Ascending aorta (tissue), 2 donors: ENCODE measurements at places on chromosomes 1 and 21.

DNA sequence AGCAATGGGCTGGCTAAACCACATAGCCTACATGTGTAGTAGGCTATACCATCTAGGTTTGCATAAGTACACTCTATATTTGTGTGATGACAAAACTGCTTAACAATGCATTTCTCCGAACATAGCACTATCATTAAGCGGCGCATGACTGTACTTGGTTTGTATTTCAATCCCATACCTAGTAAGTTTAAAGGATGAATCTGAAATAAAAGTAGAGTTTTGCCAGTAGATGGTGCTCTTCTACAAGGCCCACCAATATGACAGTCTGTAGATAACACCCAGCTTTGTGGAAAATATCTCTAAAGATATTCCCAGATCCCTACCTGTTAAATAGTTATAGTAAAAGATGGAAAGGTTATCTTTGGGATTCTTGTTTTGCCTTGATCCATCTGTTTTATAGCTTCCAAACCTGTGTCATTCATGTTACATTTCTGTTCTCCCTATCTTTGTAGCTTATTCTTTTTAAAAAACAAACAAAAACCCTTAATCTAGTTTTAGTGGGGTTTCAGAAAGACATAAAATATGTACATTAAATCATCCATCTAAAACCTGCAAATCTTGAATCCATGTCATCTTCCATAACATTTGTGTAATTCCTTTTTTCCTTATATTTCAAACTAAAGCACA, 33.9 kb upstream of the ASPM start:
- no peak for DNase-seq

- no peak for DNase-seq
These were observed 88.4 kb downstream of the GTF2B start for GRCh38 chr1:88802950-88803349.

- DNase-seq: no peak
These were observed 840.6 kb downstream of the BRINP3 start for GRCh38 chr1:189637041-189637440.

GRCh38 chr1:20404466-20404865, 81.5 kb downstream of the CAMK2N1 start:
- DNase-seq: no peak

GRCh38 chr1:50978852-50979781, 9.1 kb downstream of the CDKN2C start:
- no peak for DNase-seq

- DNase-seq: no peak
These were observed 22.8 kb upstream of the STRIP1 start for GRCh38 chr1:110011527-110012041.

DNA sequence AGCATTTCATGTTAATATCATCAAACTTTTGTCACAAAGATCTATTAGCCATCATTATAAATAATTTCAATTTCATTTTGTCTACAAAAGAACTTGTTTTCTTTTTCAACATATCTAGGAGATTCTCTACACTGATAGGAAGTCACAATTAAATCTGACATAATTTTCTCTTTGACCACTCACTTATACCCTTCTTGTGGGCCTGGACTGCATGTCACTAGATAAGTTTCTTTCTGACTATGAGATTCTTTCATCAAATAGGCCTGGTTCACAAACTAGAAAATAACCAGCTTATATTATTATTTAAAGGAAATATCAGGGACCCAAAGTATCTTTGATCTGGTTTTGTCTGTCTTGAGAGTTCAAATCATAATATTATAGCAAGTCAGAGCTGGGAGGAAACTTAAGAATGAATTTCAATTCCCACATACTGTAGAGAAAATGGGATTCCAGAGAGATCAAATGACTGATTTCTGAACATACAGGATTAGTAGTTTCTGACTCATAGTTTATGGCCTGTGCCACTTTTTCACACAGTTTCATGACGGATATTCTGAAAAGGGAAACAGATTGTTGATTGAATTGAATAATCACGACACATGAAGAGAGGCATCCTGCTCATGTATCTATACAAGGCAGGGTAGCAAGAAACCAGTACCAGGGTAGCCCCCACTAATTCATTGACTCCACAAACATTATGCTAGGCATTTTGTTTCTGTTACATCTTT, 355.8 kb downstream of the GPATCH2 start:
- no peak for DNase-seq

GRCh38 chr1:59686170-59686569, 128.6 kb upstream of the HOOK1 start:
- no peak for DNase-seq

GRCh38 chr21:45351061-45351460, 53.9 kb upstream of the COL18A1 start:
- no peak for DNase-seq

GRCh38 chr1:59045636-59046035, 251.3 kb upstream of the FGGY start:
- DNase-seq: no peak

GRCh38 chr1:106688446-106688845, 368.0 kb upstream of the PRMT6 start:
- no peak for DNase-seq

GRCh38 chr1:163290025-163290640, 31.6 kb upstream of the NUF2 start:
- DNase-seq: no peak

GRCh38 chr1:65952696-65953095, 160.0 kb downstream of the PDE4B start:
- no peak for DNase-seq

GRCh38 chr1:161491472-161491871, 13.8 kb upstream of the FCGR2A start:
- DNase-seq: no peak

DNA sequence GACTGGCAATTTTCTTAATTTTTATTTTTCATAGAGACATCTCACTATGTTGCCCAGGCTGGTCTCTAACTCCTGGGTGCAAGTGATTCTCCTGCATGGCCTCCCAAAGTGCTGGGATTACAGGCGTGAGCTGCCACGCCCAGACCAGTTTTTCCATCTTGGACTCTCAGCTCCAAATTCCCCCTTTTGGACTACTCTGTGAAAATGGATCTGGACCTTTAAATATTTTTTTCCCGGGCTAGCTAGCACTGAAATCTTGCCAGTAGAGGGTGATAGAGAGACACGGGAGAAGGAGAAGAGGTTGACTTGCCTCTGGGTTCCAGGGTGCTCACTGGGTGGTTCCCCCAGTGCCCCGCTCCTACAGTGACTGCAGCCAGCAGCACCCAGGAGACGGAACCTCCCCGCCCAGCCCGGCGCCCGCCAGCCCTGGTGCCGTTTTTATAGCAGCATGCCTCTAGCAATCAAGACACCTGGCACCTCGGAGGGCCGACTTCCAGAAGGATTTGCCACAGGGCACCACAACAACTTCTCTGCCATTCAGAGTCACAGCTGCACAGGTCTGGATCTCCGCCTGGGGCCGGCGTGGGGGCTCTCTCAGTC, 34.7 kb upstream of the SCCPDH start:
- DNase-seq: no peak

DNA sequence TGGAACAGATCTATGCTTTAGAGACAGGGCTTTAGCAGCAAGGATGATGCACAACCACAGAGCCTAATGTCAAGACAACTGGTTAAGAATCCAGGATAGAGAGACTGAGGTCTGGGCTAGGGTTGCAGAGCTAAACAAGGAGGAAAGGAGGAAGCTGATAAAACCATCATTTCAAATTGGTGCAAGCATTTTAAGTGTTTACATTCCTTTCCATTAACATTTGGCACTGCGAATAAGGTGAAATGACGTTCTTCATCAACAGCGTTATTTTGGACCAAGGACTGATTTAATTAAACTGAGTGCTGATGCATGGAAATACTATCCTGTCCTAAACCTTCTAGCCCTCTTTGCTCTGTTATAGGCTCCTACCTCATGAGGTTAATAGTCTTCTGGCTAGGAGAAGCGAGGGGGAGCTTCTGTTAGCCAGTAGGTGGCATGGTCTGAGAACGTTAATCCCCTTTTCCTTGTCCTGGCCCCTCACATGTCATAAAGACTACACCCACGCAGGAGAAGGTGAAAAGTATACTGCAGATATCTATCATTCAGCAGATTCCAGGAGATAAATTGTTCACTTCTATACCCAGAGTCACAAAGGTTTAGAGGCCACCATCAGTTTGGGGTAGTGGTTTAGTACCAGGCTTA, 7.6 kb upstream of the C1orf21 start:
- DNase-seq: no peak

DNA sequence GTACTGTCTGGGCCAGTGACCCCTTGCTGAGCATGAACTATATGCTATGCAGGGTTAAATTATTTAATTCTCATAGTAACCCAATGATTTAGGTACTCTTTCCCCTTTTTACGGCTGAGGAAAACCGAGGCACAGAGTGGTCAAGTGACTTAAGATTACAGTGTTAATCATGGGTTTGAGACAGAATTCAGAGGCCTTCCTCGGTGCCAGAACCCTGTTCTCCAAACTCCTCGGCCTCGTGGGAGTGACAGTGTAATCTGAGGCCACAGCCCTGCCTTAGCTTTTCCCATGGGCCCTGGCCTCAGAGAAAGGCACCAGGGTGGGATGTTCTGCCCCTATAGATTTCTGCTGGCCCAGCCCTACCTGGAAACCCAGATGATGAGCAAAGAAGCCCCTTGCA, 86.4 kb upstream of the ZNF648 start:
- no peak for DNase-seq

DNA sequence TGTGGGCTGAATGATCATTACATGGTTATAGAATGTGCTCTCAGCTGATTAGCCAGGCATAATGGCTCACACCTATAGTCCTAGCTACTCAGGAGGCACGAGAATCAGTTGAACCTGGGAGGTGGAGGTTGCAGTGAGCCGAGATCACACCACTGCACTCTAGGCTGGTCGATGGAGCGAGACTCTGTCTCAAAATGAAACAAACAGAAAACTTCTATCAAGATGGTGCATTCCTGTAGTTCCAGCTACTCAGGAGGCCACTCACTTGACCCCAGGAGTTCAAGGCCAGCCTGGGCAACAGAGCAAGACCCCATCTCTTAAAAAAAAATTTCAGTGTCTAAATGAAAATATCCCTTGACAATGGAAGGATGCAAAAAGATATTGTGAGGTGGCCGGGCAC, 10.9 kb downstream of the TIMM17A start:
- DNase-seq: no peak

DNA sequence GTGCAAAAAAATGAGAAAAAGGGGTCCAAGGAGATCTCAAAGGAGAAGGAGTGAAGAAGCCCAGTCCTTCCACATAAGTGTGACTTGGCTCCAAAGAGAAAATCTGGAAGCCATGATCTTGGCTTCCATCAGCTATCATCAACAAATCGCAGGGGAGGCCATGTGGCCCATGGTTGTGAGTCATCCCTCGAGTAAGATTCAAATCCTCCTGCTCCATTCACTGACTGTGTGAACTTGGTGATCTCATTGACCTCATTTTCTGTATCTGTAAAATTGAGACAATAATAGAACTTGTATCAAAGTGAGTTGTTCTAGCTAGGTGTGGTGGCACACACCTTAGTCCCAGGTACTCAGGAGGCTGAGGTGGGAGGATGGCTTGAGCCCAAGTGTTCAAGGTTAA, 79.1 kb upstream of the OLIG2 start:
- DNase-seq: no peak

- DNase-seq: no peak
These were observed 27.8 kb upstream of the TINAGL1 start for GRCh38 chr1:31548534-31548906.

DNA sequence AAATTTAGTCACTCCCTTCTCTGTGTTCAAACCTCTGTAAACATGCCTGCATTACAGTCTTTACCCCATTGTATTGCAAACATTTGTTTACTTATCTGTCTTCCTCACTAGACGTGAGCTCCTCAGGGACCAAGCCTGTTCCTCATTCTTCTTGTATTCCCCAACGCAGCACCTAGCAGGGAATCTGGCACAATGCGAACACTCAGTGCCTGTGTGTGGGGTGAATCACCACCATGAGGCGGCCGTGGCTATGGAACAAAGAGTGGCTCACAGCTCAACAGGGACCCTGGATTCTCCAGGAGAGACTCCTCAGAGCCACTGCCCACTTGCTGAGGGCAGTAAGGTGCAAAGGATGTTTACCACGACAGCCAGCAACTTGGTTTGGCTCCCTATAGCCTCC, 95.9 kb downstream of the DDX20 start:
- no peak for DNase-seq

GRCh38 chr1:233598891-233599541, 14.9 kb upstream of the KCNK1 start:
- DNase-seq: no peak

DNA sequence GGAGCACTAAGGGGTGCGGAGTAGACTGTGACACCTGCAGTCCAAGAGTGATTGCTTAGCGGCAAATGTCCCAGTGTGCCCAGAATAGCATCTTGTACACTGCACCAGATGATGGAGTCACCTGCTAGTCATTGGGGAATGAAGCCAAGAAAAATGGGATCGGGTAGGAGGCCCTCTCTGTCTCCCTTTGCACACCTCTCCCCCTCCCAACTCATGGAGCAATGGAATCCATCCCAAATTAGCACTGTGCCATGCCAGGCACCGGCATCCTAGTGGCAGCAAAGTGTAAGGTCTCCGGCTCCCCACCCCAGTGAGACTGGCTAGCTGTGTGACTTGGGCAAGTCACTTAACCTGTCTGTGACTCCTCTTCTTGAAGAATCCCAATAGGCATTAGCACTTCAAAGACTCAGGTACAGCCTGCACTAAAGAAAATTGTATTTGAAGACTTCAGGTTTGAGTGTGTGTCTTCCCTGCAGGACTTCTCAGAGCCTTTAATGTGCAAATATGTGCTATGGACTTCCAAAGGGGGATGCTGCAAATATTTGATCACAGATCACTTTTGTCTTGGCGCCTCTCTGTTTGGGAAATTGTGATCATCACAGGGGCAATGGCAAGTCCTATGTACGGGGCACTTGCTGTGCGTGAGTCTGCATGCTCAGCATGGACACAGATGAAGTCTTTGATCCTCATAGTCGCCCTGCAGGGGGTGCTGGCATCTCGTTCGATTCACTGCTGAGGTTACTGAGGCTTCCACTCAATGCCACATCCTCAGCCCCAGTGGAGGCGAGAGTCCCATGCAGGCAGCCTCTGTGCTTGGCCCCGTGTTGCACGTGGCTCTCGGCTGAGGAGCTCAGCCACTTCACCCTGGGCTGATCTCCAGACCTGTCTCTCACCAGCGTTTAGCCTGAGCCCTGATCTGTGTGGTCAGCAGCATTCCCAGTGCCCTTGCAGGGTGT, 272.9 kb upstream of the C1orf174 start:
- no peak for DNase-seq

DNA sequence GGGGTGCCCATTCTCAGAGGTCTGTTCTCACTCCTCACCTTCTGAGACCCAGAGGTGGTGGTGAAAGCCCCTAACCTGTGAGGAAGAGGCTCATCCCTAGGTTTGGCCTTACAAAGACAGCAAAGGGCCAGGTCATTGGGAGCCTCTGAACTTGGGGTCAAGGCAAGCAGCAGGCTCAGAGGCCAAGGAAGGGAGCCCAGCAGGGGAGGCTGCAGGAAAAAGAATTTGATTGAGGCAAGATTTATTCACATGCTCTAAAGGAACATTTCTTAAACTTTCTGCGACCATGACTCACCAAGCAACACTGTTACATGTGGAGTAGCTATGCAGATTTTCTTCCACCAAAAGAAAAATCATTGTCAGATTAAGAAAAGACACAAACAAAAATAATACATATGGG, 132.5 kb upstream of the SYT6 start:
- DNase-seq: no peak
